Right ventricle myocardium inferior (tissue), 1 donor: ENCODE measurements at places on chromosomes 1 and 21. TPM values are rescaled to one million over a fixed set of nuclear protein-coding genes. Genes with fewer than 3 reads are reported as not detected.

- DNase-seq, result no peak
Observed at GRCh38 chr21:38121888-38122720, 134.7 kb upstream of the KCNJ15 start.

- no peak for DNase-seq
Observed at GRCh38 chr1:117286562-117286961, 75.8 kb upstream of the VTCN1 start.

- no peak for DNase-seq
Observed at GRCh38 chr1:93446837-93447451, 974 bp upstream of the FNBP1L start.

- DNase-seq, result no peak
Observed at GRCh38 chr1:219555031-219555692, 57.7 kb downstream of the ZC3H11B start.

DNA sequence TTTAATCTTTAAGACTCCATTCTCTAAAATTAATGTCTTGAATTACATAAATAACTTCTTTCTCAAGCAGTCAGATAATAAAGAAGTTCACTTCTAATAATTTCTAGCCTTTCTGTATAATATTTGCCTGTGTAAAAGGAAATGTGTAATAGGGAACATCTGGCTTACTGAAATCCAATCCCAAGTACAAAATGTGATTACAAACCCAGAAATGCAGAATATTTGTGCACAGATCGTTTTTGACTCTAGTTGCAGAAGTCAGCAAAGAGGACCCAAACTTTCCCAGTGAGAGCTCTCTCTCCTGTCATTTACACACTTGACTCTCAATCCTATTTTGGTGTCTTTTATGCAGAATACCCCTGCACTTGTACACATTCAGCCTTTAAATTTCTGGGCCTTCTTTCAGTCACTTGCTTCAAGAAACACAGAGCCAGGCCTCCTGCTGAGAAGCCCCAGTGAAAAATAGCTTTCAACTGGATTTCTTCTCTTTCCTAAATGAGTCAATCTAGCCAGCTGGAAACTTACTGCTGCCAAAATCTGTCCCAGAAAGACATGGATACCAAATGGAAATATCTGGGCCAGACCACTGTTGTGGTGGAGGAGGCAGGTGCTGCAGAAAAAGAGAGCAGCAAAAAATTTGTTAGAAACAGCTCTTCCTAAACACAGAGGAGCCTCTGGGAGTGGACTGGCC, 68.5 kb upstream of the ADAM30 start:
- DNase-seq, result no peak

Gene MXRA8
- 21.8 TPM for total RNA-seq

- no peak for DNase-seq
Observed at GRCh38 chr1:202311875-202312635, 29.7 kb downstream of the UBE2T start.

DNA sequence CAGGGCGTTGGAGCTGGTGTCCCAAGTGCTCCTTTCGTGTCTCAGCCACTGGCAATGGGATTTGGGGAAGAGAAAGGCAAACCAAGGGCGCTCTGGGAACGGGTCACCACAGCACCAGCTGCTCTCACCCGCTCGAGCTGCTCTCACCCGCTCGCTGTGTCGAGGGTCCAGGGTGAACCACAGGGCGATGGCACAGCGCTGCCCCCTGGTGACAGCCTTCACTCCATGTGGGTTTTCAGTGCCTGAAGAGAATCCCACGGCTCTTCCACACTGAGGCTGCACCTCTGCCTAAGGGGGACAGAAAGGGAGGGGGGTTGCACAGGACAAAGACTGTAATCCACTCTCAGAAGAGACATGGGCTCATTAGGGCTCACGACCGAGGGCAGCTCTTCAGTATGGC, 7.1 kb upstream of the CLDN19 start:
- DNase-seq, result no peak

DNA sequence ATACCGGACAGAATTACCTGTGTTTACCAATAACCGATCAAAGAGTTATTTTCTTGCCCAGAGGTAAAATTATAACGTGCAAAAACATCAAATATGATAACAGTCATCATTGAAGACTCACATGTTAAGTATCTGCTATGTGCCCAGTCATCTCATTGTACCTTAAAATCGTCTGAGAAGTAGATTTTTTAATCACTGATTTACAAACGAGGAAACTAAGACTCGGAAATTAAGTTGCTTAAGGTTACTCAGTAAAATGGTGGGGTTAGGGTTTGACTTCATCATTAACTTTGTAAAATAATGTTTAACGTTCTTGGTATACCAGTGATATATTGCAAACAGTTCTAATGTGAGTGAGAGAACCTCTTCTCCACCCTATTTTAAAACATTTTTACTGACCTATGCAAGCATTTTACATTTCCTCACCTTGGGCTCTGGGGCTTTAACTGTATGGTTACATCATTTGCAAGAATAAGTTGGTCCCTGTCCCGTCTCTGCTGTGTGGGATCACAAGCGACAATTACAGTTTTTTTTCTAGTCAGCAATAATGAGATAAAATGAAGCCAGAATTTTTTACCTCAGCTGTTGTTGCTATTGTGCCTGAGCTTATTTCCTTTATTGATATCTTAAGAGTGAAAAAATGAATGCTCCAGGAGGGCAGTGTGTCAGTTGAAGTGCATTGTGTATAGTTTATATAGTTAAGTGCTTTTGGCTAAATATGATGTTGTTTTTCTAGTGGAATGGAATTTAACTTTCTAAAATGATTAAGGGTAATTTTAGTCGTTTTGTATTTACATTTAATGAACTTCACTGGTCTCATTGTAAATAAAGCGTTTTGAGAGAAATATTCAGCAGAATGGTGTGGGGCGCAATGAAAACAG, 2.7 kb downstream of the RPRD2 start:
- no peak for DNase-seq

Gene FAM78B
- total RNA-seq, result 3.4 TPM

DNA sequence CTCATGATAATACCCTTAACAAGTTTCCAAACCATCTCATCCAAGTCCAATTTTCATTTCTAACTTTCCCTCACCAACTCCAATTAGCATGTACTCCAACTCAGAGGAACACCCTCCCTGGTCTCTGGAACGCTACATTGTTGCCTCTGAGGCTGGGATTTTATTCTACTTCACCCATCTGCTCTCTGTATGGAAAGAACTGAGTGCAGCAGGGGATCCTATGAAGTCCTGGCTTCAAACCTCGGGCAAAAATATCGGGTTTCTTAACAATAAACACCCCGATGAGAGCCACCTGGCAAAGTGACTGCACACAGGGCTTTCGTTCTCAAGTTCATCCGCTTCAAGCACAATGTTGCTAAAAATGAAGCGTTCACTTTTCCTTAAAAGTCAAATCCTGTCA, 99.6 kb downstream of the CRB1 start:
- no peak for DNase-seq

DNA sequence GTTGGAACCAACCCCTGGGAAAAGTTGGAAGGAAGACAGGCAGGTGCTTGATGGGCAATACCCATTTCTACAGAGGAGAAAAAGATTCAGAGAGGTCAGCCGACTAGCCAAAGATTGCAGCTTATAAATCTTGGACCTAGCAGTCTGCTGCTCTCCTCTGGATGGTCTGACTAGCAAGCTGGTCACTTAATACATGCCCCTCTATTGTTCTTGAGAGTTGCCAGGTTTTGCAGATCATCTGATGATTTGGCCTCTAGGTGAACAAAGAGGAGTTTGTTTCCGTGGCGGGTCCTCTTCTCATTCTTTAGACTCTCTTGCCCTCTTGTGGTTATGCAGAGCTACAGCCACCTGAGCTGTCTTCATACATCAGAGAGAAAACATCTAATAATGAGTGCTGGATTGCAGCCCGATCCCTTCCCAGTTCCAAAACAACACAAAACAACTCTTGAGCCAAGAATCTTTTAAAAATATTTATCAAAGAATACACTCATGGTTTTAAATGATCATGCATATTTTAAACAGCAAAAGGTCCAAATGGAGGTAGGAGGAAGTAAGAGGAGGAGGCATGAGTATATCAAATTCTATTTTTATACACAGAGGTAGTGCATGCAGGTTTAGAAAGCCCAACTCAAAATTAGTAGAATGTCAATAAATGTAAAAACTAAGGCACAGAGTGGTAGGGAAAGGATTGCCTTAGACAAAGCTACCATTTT, 115.7 kb downstream of the SLC30A10 start:
- DNase-seq, result no peak

DNA sequence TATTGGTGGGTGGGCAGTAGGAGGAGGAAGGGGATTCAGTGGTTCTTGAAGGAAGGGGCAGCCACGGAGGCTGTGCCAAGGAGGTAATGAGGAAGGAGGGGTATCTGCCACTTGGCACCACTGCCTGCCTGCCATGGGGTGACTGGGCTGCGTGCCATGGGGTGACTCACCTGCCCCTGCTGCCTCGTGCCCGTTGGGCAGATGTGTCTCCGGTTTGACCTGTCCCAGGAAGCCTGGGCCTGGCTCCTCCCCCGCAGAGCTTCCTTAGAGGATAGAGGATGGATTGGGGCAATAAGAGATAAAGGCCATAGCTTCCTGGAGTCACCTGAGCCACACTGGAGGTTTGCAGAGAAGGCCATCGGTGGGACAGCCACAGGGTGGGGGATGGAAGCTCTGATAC, 1.7 kb downstream of the PADI3 start:
- DNase-seq, result no peak
